ENCODE measurements at places on chromosomes 16 and 17.
A peak's percentile ranks its signal among the peaks of the same experiment; 100 is the strongest.

- DNase-seq, result no peak
Measured at GRCh38 chr17:81287741-81288430, 7.2 kb downstream of the SLC38A10 start.

DNA sequence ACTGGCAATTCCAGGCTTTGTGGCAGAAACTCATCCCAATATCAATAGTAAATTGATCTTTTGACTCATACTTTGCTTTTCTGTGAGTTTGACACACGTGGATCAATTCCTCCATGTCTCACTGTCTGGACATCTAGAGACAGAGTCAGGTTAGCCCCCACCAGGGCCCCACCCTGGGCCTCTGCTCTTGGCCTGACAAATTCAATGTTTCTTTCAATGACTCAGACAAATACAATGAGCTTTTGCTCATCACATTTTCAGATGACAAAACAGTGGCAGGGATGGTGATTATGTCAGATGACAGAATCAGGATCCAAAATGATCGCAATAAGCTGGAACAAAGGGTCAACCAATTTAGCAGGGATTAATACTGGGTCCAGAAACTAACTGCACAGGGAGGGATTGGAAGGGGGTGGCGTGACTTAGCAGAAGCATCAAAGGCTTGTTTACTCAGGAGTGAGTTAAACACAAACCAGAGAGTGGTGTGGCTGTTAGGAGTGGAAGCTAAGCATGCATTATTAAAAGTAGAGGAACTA is 90.5 kb upstream of the ASIC2 start:
- no peak for DNase-seq

- no peak for DNase-seq
Measured at GRCh38 chr16:25073854-25074253, 37.7 kb upstream of the LCMT1 start.

DNA sequence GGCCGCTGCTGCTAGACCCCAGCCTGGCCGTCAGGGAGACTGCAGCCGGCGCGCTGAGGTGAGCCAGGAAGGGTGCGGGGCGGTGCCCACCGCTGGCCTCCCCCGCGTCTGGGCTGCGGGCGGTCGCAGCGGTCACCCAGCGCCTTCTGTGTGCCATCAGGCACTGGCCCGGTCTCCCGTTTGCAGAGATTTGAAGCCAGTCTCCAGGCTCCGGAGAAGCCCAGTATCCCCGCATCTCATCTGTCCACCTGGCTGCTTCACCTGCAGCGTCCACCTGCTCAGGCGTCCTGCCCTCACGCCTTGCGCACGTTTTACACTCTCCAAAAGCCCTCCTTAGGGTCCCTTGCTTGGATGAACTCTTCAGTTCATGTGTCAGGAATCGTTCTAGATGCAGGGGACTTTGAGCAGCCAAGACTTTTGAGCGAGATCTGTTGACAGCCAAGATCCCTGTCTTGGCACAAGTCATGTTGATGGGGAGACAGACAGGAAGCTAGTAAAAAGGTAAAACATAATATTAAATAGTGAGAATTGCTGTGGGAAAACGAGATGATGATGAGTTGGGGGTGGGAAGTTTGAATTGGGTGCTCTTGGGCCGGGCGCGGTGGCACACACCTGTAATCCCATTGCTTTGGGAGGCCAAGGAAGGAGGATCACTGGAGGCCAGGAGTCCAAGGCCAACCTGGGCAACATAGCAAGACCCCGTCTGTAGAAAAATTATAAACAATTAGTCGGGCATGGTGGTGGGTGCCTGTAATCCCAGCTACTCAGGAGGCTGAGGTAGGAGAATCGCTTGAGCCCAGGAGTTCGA is 916 bp downstream of the HEATR3 start:
- no peak for DNase-seq

GRCh38 chr17:60451965-60452364 is 29.7 kb downstream of the CHCT1 start:
- DNase-seq, result no peak

GRCh38 chr16:24013054-24013636 is 177.4 kb downstream of the PRKCB start:
- no peak for DNase-seq

DNA sequence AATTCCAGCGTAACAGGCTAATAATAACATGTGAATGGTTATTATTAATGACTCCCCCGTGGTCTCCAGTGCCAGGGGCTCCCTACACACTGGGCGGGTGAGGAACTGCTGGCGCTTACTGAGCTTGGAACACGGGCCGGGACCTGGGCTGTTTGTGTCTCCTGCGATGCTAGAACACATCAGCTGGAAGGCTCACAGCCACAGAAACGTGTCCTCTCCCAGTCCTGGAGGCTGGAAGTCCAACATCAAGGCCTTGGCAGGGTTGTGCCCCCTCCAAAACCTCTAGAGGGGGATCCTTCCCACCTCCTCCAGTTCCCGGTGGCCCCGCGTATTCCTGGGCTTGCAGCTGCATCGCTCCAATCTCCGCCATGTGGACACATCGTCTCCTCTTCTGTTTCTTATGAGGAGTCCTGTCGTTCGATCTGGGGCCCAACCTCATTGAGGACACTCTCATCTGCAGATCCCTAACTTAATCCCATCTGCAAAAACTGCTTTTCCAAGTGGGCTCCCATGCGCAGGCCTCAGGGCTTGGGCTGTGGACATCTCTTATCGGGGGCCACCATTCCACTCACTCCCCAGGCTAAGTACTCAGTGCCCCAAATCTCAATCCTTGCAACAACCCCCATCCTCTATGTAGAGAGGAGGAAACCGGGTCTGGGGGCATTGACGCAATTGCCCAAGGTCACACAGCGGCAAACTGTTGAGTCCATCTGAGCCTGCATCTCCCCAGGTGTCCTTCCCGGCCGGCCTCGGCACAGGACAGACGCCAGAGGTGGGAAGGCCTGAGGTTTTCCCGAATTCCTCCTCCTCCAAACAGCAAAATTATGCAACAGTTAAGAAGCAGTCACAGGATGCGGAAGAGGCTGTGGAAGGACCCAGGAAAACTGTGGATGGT is 193.9 kb downstream of the IRF8 start:
- no peak for DNase-seq

GRCh38 chr17:63917646-63918045 is 993 bp downstream of the GH1 start:
- no peak for DNase-seq

DNA sequence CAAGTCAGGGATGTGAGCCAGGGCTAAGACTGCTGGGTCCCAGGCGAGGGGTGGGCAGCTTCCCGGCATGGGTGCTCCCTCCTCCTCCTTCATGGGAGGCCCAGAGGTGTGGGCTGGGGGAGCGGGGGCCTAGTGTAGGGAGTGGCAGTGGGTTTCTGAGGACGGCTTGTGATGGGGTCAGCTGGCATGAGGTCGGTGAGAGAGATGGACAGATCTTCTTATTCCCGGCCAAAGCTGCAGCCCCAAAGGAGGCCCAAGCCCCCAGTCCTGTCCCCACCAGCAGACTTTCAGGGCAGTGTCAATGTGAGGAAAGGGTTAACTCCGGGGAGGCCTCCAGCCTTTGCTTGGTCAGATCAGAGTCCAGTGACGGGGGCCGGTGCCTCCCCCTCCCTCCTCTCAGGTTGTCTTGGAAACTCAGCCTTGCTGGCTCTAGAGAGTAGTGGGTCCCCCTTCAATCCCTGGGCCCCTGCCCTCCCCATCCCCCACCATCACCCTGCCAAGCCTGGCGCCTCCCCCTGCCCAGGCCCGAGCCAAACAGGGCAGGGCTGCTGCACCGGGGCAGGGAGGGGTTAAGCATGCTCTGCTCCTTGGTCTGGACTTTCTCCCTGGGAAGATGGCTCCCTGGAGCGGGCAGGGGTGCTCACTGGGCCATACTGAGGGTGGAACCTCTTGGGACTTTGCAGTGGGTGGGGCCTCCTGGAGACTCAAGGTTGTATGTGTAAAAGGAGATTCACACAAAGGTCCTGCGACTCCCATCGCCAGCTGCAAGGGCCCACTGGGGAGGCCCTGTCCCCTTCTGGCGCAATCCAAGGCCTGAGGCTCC is 12.4 kb downstream of the NAT9 start:
- no peak for DNase-seq

- DNase-seq, result no peak
Measured at GRCh38 chr17:33615861-33616260, 322.8 kb upstream of the ASIC2 start.

GRCh38 chr17:62648956-62649294 is 21.5 kb downstream of the MRC2 start:
- DNase-seq, result no peak

- no peak for DNase-seq
Measured at GRCh38 chr16:4534151-4534790, 4.3 kb downstream of the CDIP1 start.

GRCh38 chr17:65548269-65548969 is 13.0 kb downstream of the AXIN2 start:
- no peak for DNase-seq

DNA sequence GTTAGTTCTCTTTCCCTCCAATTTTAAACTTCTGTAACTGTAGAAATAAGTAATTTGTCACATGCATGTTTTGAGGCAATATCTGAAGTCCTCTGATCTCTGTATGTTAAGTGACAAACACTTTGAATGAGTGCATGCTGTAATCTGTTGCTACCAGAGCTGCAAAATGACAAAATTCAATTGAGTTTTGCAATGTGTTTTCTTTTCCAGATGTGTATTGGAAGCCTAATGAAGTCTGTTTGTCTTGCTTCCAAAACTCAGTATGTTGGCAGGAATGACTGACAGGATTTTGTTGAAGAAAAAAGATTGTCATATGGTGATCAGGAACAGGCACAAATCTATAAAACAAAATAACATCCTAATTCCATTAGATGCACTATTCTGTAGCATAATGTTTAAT is 561.6 kb upstream of the CDH8 start:
- no peak for DNase-seq

DNA sequence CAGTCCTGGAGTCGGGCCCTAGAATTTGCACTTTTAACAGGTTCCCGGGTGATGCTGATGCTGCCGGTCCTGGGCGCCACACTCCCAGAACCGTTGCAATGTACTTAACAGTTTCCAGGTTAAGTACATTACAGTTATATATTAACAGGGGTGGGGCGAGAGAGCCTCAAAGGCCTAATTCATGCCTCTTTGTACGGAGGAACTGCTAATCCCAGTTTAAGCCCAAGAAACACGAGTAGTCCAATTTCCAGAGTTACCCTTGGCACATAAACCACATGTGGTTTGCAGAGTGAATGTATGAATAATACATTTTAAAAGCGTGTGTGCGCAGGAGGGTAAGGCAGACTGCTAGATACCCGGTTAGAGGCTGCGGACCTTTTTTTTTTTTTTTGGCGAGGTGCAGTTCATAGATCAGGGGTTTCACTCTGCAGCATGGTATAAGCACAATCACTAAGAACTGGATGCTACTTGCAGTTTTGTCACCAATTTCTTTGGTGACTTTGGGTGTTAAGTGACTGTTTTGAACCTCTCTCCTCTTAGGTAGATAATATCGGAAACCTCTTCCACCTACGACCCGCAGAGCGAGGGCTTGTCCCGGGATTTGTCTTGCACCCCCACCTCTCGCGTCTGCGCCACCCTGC is 713 bp downstream of the COX11 start:
- peak; percentile 64 for DNase-seq

- no peak for DNase-seq
Measured at GRCh38 chr16:23607726-23608125, 11.6 kb upstream of the NDUFAB1 start.

DNA sequence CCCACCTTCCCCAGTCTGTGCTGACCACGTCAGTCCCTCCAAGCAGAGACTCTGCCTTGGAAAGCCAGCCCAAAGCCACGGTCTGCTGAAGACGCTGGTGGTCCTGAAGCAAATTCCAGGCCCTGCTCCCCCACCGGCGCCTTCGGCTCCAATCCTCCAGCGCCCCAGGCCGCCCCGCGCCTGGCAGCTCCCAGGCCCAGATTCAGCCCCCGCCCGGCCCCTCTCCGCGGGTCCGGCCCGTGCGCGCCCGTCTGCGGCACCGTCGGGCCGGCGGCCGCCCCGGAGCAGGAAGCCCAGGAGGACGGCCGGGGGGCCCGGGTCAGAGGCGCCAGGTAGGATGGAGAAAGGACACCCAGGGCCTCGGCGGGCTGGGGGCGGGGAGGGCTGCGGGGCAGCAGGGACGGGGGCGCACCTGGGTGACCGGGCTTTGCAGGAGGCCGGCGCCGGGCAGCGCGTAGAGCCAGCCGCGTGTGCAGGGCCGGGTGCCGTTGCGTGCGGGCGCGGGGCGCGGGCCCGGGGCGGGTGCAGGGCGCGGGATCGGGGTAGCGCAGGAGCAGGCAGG is 594 bp upstream of the SLC22A31 start:
- DNase-seq, result no peak

GRCh38 chr16:71883168-71883848 is 674 bp downstream of the ZNF821 start:
- no peak for DNase-seq
